T-helper 17 cell (primary cell): ENCODE measurements at places on chromosomes 2 and 18. TPM values are rescaled to one million over a fixed set of nuclear protein-coding genes. Genes with fewer than 3 reads are reported as not detected.

- H3K27ac ChIP-seq: no peak overlapping the region
- H3K4me3 ChIP-seq: no peak overlapping the region
- no peak for DNase-seq
- peaks cover 13% of the 10 kb centered on the region for H3K4me1 ChIP-seq
- H3K27me3 ChIP-seq: peaks cover 71% of the 10 kb centered on the region
- no peaks in the 10 kb centered on the region for H3K36me3 ChIP-seq
Observed at GRCh38 chr18:74175658-74176057, 27.3 kb downstream of the TIMM21 start.

GRCh38 chr2:106099691-106100090 is 94.4 kb downstream of the UXS1 start:
- H3K36me3 ChIP-seq: peaks cover 5% of the 10 kb centered on the region
- peaks cover 22% of the 10 kb centered on the region for H3K4me1 ChIP-seq
- no peak overlapping the region for H3K4me3 ChIP-seq
- H3K27me3 ChIP-seq: no peaks in the 10 kb centered on the region

DNA sequence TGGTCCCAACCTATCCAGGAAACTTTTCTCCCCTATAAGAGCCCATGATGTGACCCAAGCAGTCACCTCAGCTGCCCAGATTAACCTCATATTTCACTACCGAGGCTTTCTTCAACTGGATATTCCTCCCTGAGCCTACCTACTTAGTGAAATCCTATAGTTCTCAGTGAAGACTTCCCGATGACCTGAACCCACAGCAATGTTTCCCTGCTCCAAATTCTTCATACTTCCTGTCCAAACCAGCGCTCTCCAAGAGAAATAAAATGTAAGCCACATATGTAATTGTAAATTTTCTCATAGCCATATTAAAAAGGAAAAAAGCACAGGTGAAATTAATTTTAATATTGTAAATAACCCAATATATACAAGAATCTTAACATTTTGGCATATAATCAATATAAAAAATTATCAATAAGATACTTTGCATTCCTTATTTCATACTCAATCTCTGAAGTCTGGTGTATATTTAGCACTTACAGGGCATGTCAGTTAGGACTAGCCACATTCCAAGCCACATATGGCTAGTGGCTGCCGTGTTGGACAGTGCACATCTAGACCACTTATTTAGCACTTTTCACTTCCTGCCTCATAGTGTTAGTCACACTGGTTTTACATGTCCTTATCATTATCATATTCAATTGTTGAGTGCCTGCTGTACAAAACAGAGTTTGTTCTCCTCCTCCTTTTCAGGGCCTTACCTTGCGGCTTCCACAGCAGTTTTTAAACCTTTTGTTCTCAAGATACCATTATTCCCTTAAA is 1.9 kb upstream of the STAT4 start:
- H3K4me1 ChIP-seq: peaks cover 24% of the 10 kb centered on the region
- peak overlapping the region; percentile 98 for H3K27ac ChIP-seq
- peaks cover 3% of the 10 kb centered on the region for H3K36me3 ChIP-seq
- no peak overlapping the region for H3K4me3 ChIP-seq
- DNase-seq: no peak
- no peaks in the 10 kb centered on the region for H3K27me3 ChIP-seq

SKOR2 gene
- not detected for total RNA-seq

TUBB8B gene
- total RNA-seq: not detected

CDH19 gene
- not detected for total RNA-seq

MMADHC gene
- total RNA-seq: 66.9 TPM

SFT2D3 gene
- total RNA-seq: 6.0 TPM

AQP12B gene
- not detected for total RNA-seq

OR6B3 gene
- total RNA-seq: not detected
